ENCODE measurements at places on chromosomes 7 and 10.

- no peak for DNase-seq
Observed at GRCh38 chr10:50561816-50562215, 61.9 kb downstream of the SGMS1 start.

- no peak for DNase-seq
Observed at GRCh38 chr7:109062798-109063197, 493.1 kb downstream of the DNAJB9 start.

DNA sequence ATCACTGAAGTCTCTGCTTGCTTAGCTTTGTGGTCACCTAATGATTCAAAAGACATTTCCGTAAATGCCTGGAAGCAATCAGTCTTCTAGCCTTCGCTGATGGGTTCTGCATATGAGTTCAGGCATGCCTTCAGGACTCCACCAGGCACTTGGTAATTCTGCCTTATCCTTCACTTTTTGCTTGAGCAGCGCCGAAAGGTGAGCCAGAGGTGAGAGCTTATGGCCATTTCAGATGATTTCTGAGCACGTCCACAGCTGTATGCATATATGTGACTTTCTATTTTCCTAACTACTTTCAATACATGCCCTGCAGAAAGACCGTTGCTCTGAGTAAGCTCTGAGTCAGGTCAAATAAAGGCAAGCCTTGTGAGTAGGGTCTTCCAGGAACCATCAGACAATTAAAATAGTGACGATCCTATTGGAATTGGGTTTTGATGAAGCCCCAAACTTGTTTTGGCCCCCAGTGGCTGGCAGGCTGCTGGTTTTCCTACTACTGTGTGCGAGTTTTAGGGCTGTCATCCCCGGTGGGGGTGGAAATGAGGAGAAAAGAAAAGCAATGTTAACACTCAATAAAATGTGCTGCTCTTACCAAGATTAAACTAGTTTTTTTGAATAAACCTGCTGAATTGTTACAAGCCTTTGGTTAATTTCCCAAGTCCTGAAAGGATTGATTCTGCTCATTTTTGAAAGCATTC, 154.4 kb upstream of the AKR1E2 start:
- no peak for DNase-seq

GRCh38 chr10:7345717-7346116, 65.1 kb downstream of the SFMBT2 start:
- no peak for DNase-seq

GRCh38 chr7:41586931-41587640, 115.8 kb downstream of the INHBA start:
- DNase-seq: peak; percentile 40

- no peak for DNase-seq
Observed at GRCh38 chr7:141210862-141211261, 137.0 kb downstream of the TMEM178B start.

DNA sequence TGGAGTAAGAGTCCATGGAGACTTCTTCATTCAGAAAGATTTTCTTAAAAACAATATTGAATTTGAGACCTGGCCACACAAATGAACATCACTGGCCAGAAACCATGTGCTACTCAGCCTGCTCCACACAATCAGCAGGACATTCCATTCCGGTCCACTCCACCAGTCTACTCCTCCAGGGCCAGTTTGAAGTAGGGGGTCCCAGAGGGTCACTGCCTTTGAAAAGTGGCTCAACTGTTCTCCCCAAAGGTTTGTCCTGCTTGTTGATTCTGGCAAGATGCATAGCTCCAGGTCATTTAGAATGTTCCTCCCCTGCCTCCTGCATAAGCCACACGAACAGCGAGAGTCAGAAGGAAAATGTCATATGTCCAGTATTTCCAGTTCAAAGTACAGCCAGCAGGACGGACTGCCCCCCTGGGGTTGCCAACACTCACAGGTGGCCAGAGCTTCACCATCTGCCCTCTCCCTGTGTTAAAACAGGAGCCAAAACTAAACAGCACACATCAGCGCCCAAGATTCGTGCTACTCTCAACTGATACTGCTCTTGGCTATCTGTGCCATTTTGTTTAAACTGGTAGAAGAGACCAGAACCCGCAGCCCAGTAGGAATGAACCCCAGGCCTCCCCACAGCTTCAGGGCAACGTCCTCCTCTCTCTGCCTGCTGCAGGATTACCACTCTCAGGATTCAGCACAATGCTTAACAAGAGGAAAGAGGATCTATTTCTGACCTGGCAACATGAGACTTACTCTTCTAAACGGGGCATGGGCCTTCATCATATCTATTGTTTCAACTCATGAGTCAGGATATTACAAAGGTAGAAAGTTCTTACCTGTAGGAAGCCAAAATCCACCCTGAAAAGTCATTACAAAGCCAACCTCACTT, 11.3 kb downstream of the GRB10 start:
- DNase-seq: no peak

- peak; percentile 53 for DNase-seq
Observed at GRCh38 chr10:60955957-60956425, 12.0 kb upstream of the RHOBTB1 start.

DNA sequence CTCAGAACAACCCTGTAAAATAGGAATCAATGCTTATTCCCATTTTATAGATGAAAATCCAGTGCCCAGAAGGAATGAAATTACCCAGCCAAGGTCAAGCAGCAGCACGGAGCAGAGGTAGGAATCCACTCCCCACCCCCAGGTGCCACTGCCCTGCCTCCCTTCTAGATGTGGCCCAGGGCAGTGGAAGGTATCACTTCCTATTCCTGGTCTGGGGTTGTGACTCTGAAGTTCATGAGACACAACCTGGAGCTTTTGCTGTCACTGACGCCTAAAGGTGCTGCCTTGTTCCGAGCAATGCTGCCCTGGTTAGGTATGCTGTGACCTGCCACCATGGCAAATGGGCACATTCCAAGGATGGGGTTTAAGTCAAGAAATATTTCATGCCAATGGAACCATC, 53.6 kb downstream of the PIK3AP1 start:
- DNase-seq: no peak

GRCh38 chr7:16083931-16084330, 337.4 kb downstream of the CRPPA start:
- no peak for DNase-seq

GRCh38 chr10:43649185-43649523, 473 bp upstream of the ZNF32 start:
- no peak for DNase-seq

DNA sequence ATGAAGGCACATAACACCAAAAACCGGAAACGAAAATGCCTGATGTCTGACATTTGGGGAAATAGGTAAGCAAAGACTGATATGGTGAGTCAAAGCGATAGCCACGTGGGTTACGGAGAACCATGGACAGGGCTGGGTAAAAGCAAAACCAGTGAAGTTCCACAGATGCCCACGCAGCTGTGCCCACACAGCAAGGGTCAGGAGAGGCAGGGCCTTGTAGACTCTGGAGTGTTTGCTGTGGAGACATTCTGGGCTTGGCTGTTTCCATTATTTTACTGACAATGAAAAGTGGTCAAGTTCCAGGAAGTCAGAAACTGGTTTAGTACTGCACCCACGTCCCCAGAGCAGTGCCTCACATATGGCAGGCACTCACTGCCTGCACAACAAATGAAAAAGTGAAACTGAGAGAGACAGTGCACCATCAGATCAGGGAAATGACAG, 148.7 kb downstream of the ZMYND11 start:
- no peak for DNase-seq

GRCh38 chr10:128046953-128047290, 79.3 kb downstream of the MKI67 start:
- no peak for DNase-seq

DNA sequence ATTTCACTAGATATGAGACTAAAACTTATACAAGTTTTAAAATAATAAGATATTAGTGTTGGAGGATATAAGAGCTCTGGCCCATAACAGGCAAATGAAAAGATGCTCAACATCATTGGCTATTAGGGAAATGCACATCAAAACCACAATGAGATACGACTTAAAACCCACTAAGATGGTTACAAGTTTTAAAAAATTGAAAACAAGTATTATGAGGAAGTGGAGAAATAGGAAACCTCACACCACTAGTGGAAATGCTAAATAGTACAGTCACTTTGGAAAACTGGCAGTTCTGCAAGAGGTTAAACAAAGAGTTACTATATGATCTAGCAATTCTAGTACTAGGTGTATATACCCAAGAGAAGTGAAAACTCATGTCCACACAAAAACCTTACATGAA, 17.2 kb downstream of the PANK1 start:
- DNase-seq: no peak

GRCh38 chr10:110842326-110842904, 29.3 kb upstream of the PDCD4 start:
- DNase-seq: no peak

DNA sequence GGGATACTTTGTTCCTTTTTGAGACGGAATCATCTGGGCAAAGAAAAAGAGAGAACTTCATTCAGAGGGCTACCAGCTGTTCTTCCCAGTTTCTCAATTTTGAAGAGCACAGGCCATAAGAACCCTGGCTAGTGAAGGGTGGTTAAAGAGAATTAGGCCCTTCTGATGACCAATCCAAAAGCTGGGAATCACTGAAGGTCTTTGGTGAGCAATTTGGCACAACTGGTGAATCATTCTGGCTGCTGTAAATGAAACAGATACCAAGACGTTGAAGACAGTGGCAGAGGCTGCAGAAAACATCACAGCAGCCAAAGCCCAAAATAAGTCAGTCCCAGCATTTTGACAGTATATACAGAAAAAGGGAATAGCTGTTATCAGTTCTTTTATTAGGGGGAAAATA, 5.1 kb downstream of the RAPGEF5 start:
- peak; percentile 29 for DNase-seq

GRCh38 chr10:129544205-129545202, 77.5 kb downstream of the MGMT start:
- no peak for DNase-seq

All from fibroblast of the aortic adventitia (primary cell).